CD4-positive, alpha-beta T cell treated with Interleukin-6 for 4 hours (primary cell): ENCODE measurements at places on chromosomes 11 and 22.

DNA sequence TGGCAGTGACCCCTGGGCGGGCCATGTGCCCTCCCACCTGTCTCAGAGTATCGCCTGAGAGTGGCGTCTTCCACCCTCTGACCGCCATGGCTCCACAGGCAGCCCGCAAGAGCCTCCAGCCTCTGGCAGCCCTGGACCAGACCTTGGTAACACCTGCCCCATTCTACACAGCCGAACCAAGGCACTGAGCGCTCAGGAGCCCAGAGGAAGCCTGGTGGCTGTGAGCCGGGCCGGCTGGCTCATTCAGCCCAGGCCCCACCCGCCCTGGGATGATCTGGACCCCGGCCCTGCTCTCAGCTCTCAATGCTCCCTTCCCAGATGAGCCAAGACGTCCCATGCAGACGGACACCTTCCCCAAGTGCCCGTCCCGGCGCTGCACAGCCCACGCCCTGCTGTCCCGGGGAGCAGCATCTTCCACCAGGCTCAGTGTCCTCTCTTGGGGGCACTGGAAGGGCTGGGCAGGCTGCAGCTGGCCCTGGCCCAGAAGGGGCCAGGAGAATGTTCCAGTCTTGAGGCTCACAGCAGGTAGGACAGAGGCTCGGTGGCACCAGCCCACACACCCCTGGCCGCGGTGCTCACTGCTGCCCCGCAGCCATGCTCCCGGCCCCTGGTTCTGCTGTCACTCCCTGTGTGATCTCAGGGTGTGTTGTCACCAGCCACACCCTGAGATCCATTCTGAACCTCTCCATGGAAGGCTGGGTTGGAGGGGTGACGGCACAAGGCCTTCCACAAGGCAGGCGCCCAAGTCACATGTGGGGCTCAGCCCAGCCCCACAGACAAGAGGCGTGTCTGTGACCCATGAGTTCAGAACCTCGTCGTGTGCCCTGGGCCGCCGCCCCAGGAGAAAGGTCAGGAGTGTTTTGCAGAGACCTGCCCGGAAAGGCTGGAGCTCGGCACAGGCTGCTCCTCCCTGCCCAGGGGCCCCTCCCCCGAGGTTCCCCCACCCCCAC lies 24.2 kb upstream of the PPARA start:
- DNase-seq, result no peak

GRCh38 chr22:30150212-30150611 lies 69.9 kb downstream of the HORMAD2 start:
- no peak for DNase-seq

DNA sequence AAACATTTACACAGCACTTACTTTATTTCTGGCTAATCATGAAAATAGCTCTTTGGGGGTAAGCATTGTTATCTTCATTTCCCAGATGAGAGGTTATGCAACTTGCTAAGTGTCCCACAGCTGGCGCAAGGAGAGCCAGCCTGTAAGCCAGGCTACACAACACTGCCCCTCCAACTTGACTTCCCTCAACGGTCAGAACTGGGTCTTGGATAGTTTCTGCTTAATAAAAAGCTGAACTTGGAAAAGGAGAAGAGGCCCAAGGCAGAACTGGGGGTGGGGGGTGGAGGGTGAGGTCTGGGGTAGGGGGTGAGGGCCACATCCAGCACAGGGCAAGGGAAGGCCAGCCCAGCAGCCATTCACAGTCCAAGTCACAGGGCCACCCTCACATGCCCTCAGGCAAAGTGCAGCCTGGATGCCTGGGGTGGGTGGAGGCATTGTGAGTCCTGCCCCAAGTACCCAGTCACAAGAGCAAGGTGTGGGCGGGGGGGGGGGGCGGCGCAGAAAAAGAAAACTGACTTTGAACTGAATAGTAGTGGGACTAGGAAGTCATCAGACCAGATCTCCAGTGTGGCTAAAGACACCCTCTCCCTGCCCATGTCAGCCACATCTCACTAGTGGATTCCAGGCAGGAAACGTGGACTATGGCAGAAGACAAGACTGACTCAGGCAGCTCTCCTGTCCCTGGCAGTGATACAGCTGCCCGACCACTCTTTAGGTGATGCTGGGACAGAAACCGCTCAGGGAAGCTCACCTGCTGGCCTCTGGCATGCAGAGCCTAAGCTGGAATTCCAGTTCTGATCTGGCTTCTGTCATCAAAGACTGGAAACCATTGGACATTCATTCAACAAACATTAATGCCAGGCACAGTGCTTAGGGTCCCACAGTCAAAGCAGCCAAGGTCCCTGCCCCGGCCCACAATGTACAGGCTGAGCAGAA lies 52.4 kb downstream of the PACSIN2 start:
- no peak for DNase-seq

DNA sequence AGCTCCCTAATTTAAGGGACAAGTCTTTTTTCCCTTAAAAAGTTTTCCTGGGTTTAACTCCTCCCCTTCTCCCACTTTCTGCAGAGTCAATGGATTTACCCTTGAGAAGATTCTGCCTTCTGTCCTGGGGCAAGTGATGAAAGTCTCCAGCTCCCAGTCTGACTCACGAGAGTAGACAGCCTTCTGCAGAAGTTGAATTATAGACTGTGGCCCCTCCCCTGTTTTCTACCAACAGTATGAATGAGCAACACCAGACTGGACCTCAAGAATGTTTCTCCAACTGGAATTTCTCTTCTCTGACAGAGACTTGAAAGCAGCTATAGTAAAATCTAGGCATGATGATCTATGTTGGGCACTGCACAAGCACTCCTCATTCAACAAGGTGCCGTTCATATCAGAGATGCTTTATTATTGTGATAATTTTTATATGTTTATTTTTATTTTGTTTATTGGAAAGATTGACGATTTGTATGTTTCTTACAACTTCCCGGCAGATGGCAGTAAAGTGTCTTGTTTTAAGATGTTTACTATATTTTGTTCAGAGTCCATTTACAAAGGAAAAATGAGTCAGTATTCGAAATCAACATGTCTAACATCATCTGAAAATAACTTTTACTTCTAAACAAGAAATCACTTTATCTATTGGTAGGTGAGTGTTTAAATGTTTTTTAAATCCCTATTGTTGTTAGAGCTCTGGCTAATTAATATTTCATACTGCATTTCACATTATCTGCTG lies 56.6 kb downstream of the LMO2 start:
- no peak for DNase-seq

GRCh38 chr11:72576661-72577060 lies 97.6 kb downstream of the PDE2A start:
- no peak for DNase-seq

- no peak for DNase-seq
Measured at GRCh38 chr11:68145120-68145866, 24.1 kb upstream of the CHKA start.

- no peak for DNase-seq
Measured at GRCh38 chr11:64267207-64267945, 16.0 kb downstream of the PLCB3 start.

DNA sequence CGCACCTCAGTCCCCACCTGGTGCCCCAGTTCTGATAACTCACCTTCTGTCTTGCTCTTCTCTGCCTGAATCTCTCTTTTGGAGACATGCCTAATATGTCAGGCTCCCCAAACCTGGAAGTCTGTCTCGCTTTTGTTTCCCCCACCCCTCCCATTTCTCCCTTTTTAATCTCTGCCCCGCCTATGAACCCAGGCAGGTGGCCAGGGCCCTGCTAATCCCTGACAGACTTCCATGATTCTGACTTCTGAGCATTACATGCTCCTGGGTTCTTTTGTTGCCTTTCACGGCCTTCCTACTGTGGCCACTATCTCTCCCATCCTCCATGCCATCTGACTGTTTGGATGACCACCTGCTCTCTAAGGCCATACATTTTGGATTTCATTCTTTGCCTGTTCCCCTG lies 1120.9 kb upstream of the CCDC90B start:
- no peak for DNase-seq

DNA sequence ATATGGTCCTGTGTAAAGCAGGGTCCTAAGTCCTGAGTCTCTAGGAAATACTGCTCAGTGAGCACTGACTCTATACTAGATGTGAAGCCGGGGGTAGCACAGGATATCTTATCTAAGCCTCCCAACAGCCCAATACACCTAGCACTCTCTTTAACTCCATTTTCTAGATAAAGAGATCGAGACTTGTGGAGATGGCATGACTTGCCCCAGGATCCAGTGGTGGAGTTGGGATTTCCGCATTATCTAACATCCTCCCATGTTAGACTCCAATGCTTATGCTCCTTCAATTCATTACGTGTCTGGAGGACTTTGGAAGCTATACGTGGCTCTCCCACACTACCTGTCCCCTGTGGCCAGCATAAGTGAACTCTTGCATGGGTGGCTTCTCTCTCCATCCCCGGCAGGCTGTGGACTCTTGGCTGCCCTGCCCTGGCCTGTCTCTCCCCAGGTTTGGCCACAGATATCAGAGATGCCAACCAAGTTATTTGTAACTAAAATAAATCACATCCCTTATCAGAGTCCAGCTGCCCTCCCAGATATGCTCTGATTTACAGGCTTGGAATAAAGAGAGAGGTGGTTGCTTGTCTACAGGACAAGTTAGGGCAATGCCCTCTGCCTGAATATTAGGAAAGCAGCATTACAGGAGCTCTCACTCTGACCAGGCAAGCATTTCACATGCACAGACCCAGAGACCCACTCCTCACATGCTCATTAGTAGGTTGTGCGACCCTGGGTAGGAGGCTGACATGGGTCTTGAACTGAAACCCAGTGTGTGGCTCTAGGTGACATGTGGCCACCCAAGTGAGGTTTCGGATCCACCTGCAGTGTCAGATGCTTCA lies 4.5 kb downstream of the CD44 start:
- DNase-seq, result no peak

GRCh38 chr11:128040603-128041002 lies 546.8 kb downstream of the ETS1 start:
- no peak for DNase-seq

DNA sequence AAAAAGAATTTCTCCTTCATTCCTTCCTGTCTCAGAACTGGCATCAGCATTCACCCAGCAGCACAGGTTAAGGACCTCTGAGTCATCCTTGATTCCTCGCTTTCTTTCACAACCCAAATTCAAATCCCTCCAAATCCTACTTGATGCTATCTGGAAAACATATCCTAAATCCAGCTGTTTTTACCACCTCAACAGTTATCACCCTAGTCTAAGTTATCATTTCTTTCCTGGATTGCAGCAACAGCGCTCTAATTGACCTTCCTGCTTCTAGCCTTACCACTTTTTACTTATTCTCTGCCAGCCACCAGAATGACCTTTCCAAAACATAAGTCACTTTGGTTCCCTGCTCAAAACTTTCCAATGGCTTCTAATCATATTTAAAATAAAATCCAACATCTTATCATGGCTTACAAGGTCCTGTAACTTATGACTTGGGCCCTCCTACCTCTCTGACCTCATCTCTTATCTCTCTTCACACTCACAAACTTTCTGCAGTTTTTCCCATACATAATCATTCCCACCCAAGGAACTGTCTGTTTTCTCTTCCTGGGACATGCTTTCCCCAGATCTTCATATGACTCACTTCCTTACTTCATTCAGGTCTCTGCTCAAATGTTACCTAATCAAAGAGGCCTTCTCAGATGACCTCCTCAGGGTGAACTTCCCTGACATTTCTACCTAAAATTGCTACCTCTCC lies 119.4 kb downstream of the TTC28 start:
- no peak for DNase-seq

- no peak for DNase-seq
Measured at GRCh38 chr11:115710980-115711379, 206.8 kb upstream of the CADM1 start.
